Mucosa of gallbladder (tissue), 1 donor: ENCODE measurements at places on chromosomes 7 and 10. TPM values are rescaled to one million over a fixed set of nuclear protein-coding genes. Genes with fewer than 3 reads are reported as not detected.

- DNase-seq: no peak
Measured at GRCh38 chr7:150951521-150951920, 26.6 kb downstream of the KCNH2 start.

DNA sequence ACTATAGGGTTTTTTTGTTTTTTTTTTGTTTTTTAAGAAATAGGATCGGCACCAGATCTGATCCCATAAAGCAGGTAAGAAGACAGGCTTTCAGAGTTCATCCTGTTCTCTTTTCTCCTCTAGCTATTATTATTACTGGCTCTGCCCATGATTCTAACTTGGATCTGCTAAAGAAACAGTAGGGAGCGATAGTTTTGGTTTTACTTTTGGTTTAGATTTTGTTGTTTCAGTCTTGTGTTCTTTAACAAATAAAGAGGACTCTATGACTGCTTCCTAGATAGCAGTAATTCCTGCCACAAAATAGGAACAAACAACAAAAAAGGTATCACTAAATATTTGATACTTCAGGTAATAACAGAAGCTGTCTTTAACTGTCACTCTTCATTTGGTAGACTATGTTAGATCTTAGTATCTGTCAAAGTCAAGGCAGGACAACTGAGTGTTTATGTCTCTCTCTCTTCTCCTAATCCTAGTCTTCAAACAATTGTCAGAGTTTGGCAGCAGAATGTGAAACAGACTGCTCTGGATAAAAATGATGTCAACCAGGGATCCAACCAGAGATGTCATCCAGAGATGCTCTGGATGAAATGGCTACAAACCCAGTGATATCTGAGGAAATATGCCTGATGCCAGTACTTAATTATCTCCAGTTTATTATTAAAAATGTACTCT, 99.8 kb downstream of the KMT2C start:
- no peak for DNase-seq

DNA sequence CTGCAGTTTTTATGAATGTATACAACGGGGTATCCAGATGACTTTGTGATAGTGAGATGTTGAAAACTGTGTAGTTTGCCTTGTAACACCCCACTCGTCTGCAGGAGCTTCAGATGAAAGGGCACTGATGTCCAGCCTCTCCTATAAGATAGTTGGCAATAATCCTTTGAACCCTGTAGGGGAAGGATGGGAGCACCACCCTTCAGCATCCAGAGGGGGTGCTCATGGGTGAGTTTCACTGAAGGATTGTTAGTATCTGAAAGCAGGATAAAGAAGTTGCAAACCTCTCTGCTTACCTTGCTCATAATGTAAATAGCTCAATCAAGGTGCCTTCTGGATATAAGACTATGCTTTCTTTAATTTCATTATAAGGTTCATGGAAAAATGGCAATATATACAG, 201.5 kb downstream of the TMEM178B start:
- no peak for DNase-seq

DNA sequence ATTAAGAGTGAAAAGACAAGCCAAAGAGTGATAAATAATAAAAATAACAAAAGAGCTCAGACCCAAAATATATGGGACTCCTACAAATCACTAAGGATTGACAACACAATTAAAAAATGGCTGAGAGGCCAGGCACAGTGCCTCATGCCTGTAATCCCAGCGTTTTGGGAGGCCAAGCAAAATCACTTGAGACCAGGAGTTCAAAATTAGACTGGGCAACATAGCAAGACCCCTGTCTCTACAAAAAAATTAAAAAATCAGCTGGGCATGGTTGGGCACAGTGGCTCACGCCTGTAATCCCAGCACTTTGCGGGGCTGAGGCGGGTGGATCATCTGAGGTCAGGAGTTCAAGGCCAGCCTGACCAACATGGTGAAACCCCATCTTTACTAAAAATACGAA, 137.3 kb downstream of the IDE start:
- no peak for DNase-seq

CYP3A7 gene
- total RNA-seq: 92.6 TPM

- peak; percentile 31 for DNase-seq
Measured at GRCh38 chr10:21334891-21335696, 190.4 kb downstream of the SKIDA1 start.

MMRN2 gene
- 17.4 TPM for total RNA-seq

DNA sequence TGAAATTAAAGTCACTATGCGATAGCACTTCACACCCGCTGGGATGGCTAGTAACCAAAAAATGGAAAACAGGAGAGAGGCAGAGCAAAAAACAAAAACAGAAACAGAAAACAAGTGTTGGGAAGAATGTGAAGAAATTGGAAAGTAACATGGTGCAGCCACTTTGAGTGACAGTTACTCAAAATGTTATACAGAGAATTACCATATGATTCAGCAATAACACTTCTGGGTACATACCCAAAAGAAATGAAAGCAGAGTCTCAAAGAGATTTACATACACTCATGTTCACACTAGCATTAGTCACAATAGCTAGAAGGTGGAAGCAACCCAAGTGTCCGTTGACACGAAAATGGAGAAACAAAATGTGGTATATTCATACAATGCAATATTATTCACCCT, 88.6 kb upstream of the KCNIP2 start:
- DNase-seq: no peak

HDAC9 gene
- 13.5 TPM for total RNA-seq

GRCh38 chr7:11416641-11417458, 415.1 kb downstream of the THSD7A start:
- no peak for DNase-seq

RTKN2 gene
- 0.26 TPM for total RNA-seq

DNA sequence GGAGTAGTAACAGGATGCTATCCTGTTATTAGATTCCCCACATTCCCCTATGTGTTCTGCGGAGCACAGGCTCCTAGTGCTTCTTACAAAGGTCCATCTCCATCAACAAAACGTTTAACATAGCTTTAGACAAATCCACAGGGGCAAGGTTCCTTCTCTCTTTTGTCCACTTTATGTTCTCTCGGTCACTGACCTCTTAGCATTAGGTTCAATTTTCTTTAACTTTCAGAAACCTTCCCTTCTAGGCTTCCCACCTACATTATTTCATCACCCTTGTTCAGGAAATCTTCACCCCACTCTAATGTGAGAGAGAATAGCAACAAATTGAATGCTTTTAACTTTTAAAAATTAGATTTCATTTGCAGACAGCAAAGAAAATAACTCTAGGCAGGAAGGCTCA, 84.9 kb downstream of the DOCK4 start:
- no peak for DNase-seq

DNA sequence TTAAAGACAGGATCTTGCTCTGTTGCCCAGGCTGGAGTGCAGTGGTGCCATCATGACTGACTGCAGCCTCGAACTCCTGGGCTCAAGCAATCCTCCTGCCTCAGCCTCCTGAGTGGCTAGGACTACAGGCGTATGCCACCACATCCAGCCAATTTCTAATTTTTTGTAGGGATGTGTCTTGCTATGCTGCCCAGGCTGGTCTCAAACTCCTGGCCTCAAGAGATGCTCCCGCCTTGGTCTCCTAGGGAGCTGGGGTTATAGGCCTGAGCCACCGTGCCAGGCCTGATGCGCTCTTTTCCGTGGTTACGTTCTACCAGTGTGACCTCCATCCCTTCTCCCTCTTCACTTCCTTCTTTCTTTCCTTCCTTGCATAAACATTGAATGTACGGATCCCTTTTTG, 34.2 kb upstream of the IL15RA start:
- no peak for DNase-seq

IGFBP3 gene
- 67.4 TPM for total RNA-seq

TDRD1 gene
- 2.0 TPM for total RNA-seq

DNA sequence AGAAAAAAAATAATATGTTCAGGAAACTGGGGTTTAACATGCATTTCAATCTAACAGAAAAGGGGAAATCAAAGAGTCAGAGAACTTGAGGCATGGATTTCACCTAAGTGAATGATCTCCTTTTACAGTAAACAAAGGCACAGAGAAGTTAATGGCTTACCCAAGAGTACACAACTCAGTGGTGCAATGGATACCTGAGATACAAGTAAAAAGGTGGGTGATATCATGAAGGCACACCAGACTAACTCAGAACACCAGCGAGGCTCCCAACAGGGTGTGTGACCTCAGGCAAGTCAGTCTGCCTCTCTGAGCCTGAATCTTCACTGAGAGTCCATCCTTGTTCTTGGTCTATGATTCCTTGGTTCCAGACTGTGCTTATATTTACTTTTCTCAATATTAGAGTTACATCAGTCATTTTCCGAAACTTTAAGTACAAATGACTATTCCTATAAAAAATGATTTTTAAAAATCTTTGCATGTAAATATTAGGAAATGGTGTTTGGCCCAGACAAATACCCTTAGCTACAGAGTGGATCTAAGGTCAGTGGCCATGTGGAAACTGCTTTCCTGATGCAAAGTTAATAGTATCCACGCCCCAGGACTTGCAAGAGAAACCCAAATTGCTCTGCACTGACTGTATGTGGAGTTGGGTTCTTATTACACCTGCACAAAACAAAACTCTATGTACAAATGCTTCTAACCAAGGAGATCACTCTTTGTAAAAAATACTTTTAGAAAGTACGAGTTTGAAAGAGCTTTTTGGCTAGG, 282.8 kb upstream of the IMMP2L start:
- DNase-seq: no peak

DNA sequence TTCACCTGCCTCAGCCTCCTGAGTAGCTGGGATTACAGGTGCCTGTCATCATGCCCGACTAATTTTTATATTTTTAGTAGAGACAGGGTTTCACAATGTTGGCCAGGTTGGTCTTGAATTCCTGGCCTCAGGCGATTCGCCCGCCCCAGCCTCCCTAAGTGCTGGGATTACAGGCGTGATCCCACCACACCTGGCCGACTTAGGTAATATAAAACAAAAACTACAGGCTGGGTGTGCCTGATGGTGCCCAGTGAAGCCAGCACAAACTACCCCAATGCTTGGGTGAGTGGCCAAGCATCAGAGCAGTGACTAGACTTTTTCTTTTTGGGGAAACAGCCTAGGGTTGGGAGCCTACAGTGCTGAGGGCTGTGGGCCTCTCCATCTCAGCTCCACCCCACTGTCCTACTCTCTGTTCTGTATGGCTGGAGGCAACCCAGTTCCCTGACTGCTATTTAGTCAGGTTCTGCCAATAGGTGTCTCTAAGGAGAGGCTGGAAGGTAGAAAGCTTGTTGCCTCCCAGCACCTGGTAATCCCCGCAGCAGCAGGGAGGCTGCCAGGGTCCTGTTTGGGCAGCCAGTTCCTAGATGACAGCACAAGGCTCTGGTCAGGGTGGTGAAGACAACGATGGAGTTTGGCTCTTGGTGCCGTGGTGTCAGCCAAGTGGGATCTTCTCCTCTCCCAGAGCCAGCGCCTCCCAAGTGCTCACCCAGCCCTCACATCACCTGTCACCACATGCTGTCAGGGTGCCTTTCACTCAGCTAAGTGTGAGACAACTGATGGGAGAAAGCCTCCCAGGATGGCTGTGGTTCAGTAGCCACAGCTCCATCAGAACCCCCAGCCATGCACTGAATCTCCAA, 10.4 kb upstream of the NACAD start:
- no peak for DNase-seq

PLPP4 gene
- 0.60 TPM for total RNA-seq

SPDYE5 gene
- total RNA-seq: 0.09 TPM

DNAJC12 gene
- 11.7 TPM for total RNA-seq

- DNase-seq: no peak
Measured at GRCh38 chr7:1733908-1734730, 64.0 kb downstream of the ELFN1 start.

- DNase-seq: no peak
Measured at GRCh38 chr7:98312201-98312600, 30.7 kb downstream of the BRI3 start.

DNA sequence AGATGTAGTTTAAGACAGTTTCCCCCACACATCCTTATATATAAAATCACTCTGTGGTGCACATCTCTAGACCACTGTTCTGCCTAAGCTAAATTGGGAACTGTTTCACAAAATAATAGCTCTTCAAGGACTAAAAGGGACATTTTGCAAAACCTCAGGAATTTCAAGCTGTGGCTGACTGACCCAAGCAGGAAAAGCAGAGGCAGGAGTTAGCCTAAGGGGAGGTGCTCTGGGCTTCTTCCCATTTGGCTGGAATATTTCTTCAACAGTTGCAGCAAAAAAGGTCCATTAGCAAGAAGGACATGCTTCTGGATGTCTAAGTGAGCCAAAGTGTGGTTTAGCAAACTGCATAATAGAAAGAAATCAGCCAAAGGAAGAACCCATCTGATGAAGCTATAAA, 551.2 kb upstream of the ANKRD30A start:
- no peak for DNase-seq

DNA sequence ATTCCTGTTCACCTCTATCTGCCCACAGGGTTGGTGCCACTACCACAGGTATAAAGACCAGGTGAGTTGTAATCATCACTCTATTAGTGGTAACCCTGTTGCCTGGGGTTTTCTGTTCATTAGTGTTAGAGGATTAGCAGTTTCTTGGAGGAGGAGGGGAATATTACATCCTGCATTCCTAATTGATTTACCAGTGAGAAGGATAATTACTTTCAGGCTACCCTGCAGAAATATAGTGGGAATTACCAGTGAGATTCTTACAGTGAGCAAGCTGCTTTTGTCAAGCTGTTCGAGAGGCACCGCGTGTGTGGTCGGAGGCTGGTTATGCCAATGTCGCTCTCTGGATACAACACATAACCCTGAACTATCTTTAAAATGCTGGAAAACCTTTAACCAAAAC, 280.7 kb downstream of the SORCS3 start:
- no peak for DNase-seq

DNA sequence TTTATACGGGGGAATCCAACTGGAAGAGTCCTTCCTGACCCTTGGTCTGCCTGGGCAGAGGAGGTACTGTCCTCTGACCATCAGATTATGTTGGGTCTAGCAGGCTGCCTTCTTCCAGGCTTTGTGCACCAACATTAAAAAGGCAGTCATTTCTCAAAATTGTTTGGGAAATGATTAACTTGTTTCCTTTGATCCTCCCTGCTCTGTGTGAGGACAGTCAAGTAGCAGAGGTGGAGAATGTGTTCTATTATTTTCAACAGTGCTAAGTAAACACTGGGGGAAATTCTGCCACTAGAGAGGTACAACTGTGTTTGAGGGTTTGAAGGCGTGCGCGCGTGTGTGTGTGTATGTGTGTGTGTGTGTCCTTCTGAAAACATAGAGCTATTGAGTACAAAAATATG, 20.6 kb downstream of the ACSL5 start:
- DNase-seq: peak; percentile 50

GRCh38 chr7:48742079-48742798, 182.1 kb upstream of the CDC14C start:
- DNase-seq: no peak

DNA sequence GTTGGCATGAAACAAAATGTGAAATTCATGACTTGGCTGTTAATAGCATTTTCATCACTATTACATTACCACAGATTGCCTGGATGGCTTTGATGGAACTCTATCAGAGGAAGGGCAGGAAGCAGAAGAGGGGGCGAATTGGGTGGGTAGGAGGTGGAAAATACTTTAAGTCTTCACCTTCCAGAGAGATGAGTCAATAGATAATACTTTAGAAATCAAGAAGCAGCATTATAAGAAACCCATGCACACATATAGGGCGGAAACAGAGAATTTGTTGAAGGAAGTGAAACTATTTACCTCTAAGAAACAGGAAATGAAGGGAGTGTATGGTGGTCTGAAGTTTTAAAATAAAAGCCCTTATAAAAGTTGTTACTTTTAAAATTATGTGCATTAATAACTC, 152.1 kb upstream of the TARP start:
- no peak for DNase-seq

- DNase-seq: no peak
Measured at GRCh38 chr10:621981-622740, 67.3 kb downstream of the DIP2C start.

- DNase-seq: no peak
Measured at GRCh38 chr7:130878785-130879184, 144.8 kb upstream of the KLF14 start.
